ENCODE measurements at places on chromosomes 4 and X.

DNA sequence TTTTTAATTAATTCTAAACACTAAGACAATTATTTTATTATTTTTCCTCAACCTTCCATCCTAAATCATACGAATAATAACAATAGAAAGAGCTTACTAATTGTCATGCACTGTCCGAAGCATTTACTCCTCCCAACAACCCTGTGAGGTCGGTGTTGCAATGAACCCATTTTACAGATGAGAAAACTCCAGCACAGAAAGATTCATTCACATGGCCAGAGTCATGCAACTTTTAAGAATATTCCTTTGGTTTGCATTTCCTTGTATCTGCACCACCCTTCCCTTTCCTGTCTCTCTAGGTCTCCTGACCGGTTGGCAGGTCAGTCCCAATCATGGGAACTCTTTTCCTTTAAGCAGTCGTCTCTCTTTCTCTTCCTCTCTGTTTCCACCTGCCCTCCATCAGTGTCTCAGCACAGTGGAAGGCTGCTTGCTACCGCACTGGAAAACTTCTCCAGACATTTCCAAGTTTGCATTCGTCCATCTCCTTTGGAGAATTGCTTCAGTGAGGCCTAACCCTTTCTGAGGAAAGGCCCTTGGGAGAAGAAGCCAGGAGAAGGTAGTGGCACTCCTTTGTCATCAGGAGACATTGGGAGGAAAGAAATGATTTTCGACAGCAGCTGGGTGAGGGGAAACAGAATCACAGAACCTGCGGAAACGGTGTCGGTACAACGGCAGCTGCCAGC lies 1.9 kb upstream of the TMSB4X start:
- no peak for DNase-seq

GRCh38 chrX:9966775-9967408 lies at the start of gene CLDN34:
Gene CLDN34 (plus strand): TSS chrX:9967358. CDS start chrX:9967358, 0 bp downstream.
- DNase-seq = no peak

- no peak for DNase-seq
Measured at GRCh38 chr4:57200799-57201327, 90.7 kb upstream of the IGFBP7 start.

- DNase-seq = peak; percentile 23
Measured at GRCh38 chr4:70583952-70584834, 7.9 kb upstream of the AMBN start.

DNA sequence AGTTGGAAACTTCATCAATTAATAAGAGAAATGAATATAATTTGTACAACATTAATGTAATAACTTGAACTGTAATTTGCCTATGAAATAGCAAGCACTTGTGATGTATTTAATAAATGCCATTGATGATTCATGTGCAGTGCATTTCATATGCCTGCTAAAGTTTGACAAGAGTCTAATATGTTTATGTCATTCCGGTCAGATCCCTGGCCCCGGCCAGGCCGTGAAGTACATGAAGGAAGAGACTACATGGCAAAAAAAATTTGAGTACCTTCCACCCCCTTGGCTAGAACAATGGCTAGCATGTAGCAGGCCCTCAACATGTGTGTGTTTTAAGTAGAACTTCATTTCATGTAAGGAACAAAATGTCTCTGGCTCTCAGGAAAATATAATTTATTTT lies 161.3 kb downstream of the ATP10D start:
- no peak for DNase-seq

DNA sequence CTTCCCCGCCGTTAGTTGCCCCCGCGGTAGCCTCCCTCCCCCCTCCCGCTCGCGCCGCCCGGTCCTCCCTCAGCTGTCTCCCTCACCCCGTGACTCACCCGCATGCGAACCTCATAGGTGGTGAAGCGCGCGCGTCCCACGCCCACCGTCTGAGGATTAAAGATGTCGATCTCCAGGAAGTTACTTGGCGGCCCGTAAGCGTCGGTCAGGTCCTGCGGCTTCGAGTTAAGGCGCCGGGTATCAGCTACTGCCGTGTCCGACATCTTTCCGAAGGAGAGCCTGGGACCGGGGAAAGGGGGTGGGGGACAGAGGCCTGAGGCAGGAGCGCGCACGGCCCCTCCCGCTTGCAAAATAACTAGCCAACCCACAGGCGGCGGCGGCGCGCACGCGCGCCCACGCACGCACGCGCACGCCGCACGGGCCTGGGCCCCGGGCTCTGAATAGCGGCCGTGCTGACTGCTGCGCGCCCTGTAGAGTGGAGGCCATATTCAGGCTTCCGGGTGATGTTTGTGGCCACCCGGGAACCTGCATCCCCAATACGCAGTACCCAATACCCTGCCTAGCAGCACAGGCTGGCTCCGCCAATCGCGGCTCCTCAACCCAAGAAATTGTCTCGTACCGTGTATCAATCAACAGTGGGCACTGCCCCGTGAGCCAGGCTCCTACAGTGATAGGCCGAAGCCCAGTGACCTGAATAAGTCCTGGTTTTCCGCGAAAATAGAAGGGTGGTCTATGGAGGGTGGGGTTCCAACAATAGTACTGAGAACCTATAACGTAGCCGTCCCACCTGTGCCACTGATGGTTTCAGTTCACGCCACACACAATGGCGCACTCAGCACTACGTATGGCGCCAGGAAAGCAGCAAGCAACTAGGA lies at the start of gene SNX12:
Gene SNX12 (minus strand): TSS at position 291 of the 875 bp plus-strand sequence. CDS start 28 bp downstream, at position 263.
- peak; percentile 91 for DNase-seq

- no peak for DNase-seq
Measured at GRCh38 chr4:138815811-138816210, 199.8 kb upstream of the NOCT start.

GRCh38 chrX:123943488-123943887 lies 18.0 kb upstream of the STAG2 start:
- no peak for DNase-seq

DNA sequence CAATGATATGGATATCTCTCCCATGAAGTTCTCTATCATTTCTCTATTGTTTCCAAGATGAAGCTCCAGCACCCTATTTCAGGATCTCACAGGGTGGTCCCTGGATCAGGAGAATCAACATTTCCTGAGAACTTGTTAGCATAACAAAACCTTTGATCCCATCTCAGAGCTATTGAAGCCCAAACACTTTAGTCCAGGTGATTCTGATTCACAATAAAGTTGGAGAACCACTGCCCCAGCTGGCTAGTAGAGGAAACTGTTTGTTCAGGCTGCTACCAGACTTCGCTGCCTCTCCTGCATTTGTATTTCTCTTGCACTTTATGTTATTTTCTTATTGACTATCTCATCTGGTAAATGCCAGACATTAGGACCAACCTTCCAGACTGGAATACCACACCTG lies 65.4 kb downstream of the CEP44 start:
- no peak for DNase-seq
